ENCODE measurements at places on chromosomes 4 and X.

DNA sequence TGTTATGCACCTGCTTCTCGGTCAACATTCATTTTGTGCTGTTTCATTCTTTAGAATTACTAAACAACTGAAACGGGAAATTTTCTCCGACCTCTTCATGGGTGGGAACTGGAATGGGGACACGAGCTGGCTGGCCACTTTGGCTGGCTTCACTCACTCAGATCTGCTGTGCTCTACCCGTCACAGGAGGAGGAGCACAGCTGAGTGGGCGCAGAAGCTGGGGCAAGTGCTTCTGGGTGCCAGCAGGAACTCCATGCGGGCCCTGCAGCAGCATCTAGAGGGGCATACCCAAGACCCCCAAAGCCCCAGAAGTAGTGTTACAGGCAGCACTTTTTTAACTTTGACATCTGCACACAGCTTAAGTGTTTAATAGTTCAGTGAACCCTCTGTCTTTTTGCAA, 109.6 kb downstream of the TMEM144 start:
- no peak for DNase-seq

DNA sequence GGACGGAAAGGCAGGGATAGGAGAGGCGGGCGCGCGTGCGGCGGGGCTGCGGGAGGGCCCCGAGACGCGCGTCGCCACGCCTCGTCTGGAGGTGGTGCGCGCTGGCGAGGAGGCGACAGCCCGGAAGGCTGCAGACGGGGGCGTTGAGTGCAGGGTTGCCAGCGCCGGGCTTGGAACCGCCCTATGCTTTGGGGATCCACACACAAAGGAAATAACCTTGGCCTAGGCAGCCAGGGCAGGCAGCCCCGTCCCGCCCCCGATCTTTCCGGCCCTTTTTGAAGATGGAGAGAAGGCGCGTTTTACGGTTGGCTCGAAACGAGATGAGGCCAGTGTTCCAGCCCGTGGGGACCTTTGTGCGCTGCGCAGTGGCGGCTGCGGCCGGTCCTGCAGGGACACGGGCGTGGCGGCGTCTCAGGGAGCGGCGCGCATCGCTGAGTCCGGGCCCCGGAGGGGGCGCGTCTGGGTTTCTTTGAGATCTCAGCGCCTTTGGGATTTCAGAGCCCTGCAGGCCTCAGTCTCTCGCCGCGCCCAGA, 50.8 kb upstream of the TRIM2 start:
- peak; percentile 30 for DNase-seq

DNA sequence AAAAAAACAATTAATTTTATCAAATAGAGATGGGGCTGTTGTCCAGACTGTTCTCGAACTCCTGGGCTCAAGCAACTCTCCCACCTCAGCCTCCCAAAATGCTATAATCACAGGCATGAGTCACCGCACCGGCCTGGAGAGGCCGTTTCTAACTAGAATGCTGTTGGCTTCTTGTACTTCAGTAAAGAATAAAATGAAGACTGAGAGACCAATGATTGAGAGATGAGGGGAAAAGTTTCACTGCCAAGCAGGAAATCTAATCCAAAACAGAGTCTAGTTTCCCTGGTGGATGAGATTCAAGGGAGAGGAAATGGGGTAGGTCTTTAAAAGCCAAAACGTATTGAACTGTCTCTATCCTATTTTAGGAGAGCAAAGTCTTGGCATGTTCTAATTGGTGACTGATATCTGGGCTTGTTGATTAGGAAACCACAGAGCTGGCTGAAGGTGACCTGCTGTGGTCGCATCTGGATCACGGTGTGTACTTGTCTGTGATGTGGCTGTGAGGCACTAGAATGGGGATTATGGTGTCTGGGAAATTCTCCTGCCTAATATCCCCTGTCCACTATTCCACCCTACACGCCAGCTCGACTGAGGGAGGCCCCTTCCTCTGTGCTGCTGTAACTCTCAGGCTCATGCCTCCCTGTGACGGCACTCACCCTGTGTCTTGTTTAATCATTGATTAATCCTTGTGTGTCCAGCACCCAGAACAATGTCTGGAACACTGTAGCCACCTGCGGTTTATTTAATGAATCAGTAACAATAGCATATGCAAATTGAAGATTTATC, 15.0 kb upstream of the TRIM2 start:
- DNase-seq, result peak; percentile 23

DNA sequence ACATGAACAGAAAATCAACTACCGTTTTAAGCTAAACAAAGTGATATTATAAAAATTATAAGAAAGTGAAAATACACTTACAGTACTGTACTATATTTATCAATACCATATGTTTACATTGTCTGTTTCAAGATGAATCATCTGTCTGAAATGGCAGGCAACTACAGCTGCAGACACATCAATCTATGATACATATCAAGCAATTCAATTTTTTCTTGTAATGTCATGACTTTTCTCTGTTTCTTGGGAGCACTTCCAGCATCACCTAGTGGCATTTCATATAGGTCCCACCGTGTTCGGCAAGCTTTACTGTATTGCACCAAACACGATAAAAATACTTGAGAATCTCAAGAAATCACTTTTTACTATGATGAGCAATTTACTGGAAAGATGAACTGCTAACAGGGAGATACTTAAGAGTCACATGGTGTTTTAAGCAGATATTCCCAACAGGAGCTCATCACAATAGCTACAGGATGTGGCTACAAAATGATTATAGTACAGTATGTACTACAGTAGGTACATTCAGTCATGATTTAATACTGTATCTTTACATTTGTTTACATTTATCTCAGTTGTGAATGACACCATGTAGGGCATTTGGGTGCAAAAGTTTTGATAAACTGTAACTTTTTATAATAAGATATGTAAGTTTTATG, 207.4 kb downstream of the ADAM29 start:
- peak; percentile 11 for DNase-seq

DNA sequence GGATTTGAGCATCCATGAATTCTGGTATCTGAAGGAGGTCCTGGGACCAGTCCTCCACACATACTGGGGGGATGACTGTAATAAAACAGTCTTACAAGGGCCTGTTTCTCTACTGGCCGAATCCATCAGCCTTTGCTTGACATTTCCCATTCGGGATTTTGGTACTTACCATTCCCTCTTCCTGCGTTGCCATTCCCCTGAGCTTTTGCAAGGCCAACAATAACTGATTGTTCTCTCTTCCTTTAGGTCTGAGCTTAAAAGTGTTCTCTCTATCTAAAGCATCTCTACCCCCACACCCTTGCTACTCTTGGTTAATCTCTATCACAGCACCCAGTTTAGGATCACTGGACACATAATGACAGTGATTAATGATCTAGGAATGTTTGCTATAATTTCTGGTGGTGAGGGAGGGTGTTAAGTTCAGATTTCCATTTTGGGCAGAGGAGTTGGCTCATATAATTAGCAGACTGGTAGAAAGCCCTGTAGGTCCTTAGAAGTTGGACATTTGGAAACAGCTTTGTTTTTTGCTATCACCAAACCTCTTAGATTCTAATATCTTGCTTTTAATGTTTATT, 29.4 kb downstream of the TMA16 start:
- DNase-seq, result peak; percentile 25

GRCh38 chrX:129115935-129116334, 407.4 kb downstream of the SMARCA1 start:
- no peak for DNase-seq

- DNase-seq, result no peak
Measured at GRCh38 chr4:127229855-127230608, 402.7 kb upstream of the INTU start.

DNA sequence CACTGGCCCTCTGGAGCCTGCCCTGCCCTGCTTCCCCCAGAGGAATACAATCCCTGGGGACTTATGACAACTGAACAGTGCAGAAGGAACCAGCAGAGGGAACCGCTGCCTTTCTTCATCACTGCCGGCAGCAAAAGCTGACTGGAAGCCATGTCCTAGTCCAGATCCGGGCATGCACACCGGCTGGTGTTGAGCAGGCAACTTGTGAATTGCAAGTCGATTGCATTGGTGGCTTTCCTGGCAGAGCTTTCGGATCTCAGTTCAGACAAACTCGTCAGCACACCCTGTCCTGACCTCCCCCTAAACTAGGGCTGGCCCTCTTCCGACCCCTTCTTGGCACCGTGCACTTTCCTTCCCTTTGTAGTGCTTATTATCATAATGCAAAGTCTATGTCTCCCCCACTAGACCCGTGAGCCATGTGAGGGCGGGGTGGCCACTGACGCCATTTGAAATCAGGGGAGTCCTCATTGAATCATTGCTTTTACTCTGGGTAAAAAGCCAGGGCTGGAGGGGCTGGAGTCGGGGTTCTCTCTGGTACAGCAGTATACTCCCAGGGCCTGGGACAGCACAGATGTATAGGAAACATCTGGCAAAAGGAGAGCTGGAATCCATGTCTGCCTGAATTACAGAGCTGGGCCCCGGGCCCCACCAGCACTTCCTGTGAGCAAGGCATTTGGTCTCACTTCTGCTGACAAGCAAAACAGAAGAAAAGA, 1.8 kb downstream of the ARHGAP4 start:
- DNase-seq, result peak; percentile 49

- DNase-seq, result no peak
Measured at GRCh38 chr4:41887277-41887676, 48.0 kb upstream of the TMEM33 start.

- DNase-seq, result peak; percentile 14
Measured at GRCh38 chr4:99033956-99034355, 38.4 kb downstream of the METAP1 start.

DNA sequence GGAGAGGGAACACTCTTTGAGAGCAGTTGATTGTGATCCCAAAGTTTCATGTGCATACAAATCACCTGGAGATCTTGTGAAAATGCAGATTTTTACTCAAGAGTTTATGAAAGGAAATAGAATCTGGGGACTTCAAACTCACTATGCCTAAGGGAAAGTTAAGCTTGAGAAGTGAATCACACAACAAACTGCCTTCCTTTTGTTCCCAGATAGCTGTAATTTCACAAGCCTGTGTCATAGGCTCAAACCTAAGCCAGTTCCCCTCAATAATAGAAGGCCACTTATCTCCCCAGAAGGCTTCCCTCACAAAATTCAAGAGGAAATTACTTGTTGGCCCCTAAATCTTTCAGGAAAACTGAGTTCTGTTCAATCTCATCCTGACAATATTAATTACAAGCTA, 132.8 kb upstream of the MAGEB16 start:
- DNase-seq, result no peak

Data from fibroblast of skin of scalp (primary cell).